ENCODE measurements at places on chromosomes 6 and 20.

GRCh38 chr6:20312606-20313005 is 89.1 kb upstream of the E2F3 start:
- DNase-seq, result no peak

- DNase-seq, result no peak
Observed at GRCh38 chr20:20637998-20638725, 74.3 kb downstream of the RALGAPA2 start.

GRCh38 chr20:57470666-57471495 is 54.1 kb downstream of the CTCFL start:
- no peak for DNase-seq

GRCh38 chr6:144302701-144303372 is 17.7 kb downstream of the UTRN start:
- no peak for DNase-seq

- no peak for DNase-seq
Observed at GRCh38 chr6:109010705-109011102, 83.9 kb downstream of the SESN1 start.

GRCh38 chr20:1324598-1325172 is 4.3 kb downstream of the SDCBP2 start:
- peak; percentile 54 for DNase-seq

GRCh38 chr20:41134362-41135186 is 2.8 kb upstream of the PLCG1 start:
- DNase-seq, result peak; percentile 59

DNA sequence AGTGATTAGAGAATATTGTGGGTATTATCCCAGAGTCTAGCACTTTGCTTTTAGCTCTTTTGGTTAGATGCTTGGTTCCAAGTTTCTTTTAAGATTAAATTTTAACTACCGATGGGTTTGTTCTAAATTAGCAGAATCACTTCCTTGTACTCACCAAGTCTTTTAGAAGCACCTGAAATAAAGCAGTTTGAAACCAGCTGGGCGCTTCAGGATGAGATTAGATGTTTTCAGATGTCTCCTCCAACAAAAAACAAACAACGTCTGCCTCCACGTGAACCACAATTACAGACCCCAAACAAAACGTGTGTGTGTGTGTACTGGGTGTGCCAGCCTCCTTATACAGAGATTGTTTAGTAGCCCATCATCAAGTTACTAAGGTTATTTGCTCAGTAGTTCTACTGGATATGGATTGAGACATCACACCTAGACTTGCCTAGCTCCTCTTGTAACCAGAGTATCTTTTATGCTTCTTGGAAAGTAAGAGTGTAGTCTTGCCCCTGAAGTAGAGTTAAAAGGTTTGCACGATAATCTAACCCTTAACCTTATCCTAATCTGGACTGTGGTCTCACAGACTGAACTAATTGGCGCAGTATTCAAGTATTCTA is 2.3 kb downstream of the DSTN start:
- DNase-seq, result no peak

- no peak for DNase-seq
Observed at GRCh38 chr6:145204301-145204700, 531.0 kb downstream of the EPM2A start.

- no peak for DNase-seq
Observed at GRCh38 chr20:41123631-41124030, 13.7 kb upstream of the PLCG1 start.

GRCh38 chr20:25859649-25860530 is 163.2 kb upstream of the ZNF337 start:
- DNase-seq, result peak; percentile 84

DNA sequence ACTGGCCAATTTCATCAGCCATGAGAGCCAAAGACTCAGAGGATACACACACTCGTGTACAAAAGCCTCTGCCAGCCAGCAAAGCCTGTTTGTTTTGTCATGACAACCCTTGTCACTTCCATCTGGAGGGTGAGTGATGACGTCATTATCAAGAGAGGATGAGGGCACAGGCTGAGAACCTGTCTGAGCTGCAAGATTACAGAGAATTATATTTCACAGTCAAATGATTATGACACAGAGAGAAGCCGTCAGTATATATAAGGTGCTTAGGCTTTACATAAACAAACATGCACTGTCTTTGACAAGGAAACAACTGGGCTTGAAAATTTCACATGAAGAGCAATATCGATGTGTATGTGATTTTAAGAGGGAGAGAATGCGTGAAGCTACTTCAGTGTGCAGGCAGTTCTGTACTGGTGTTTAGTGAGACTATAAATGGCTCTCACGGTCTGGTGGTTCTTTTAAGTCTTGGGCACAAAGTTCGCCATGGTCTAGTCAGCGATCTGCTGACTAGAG is 36.5 kb upstream of the BCLAF1 start:
- DNase-seq, result no peak

- no peak for DNase-seq
Observed at GRCh38 chr20:47576516-47577033, 74.9 kb downstream of the NCOA3 start.

- DNase-seq, result peak; percentile 69
Observed at GRCh38 chr6:99603421-99604165, 3.0 kb upstream of the PRDM13 start.

DNA sequence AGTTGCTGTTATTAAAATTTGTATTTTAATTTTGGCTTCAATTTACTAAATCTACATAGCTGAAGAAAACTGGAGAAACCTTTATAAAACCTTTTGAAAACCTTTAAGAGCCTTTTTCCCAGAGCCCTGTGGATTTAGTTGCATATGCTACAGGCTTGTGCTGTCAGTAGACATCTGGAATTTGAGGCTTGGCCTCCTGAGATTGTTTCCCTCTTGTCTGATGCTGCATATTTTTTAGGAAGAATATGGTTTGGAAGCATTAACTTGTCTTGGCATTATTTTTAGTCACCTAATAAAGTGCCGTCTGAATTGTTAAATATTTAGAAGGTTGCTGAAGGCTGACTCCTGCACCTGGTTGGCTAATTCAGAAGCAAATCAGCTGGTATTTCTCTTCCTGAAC is 369.4 kb downstream of the UTRN start:
- no peak for DNase-seq

- DNase-seq, result no peak
Observed at GRCh38 chr20:44904377-44904776, 5.5 kb upstream of the PABPC1L start.

GRCh38 chr6:163460307-163460782 is 45.8 kb downstream of the QKI start:
- peak; percentile 60 for DNase-seq

DNA sequence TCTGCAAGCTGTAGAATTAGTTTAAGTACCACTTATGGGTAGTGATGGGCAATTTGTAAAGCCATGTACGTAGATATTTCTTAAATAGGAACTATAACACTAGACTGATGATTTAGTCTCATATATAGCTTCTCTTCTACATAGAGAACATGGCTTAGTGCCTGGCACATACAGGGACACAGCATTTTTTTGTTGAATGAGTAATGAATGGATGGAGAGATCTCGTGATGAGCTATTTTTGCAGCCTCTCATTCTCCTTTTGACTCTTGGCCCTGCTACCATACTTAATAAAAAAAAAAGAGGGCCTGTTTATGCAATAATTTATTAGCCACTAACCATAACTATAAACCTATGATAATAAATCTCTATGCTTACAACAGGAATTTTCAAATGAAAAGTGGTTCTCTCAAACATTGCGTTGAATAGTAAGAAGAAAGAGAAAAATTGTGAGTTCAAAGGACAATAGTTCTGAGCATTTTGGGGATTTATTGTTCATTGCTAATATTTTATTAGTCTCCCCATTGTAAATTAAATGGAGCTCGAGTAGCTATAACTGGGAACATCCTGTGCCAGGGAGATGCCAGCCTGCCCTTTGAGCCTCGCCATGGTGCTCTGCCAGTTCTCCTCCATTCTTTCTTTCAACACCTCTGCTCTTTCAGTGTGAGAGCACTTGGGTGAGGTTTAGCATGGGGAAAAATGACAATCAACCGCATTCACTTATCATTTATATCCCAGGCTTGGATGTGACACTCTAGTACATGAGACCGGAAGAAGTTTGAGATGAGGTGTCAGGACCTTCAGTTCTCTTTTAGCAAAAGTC is 14.7 kb upstream of the RCAN2 start:
- DNase-seq, result no peak

DNA sequence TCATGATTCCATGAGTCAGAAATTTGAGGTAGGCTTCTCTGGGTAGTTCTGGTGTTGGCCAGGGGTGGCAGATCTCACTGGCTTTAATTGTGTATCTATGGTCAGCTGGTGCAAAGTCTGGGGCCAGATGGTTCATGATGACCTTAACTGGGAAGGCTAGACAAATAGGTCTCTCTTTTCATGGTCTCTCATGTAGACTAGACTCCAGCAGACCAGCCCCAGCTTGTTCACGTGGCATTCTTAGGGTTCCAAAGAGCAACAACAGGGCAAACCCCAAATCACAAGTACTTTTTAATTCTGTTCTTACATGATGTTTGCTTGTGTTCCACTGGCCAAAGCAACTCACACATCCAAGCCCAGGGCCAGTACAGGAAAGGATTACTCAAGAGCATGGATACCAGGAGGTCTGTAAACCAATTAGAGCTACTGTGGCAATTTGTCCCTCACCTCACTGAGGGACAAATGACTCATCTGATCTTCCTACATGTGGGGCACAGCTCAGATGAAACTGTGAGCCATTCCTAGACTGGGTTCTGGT is 79.5 kb upstream of the PBOV1 start:
- DNase-seq, result no peak

GRCh38 chr20:50189681-50190250 is 864 bp upstream of the CEBPB start:
- DNase-seq, result peak; percentile 62

GRCh38 chr6:153634416-153634815 is 404.6 kb upstream of the OPRM1 start:
- DNase-seq, result no peak

DNA sequence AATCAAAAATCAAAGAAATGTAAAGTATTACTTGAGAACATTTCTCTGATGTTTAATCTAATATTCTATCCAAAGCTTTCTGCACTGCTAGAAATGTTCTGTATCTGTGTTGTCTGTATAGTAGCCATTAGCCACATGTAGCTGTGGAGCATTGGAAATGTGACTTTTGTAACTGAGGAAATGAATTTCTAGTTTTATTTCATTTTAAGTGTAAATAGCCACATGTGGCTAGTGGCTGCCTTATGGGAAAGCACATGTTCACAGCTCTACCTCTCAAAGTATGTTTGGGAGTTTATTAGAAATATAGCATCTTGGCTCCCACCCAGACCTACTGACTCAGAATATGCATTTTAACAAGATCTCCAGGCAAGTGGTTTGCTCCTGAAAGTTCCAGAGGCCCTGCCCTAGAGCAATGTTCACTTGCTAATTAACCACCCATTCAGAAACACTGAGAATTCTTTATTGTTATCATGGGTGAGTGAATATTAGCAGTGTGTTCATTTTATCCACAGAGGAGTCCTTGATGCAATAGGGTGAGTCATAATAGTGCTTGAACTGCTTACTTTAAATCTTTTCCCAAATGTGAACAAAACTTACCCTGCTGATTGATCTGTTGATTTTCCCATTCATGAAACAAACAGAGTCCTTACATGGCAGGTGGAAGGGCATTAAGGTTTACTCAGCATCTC is 282.7 kb downstream of the PLCB1 start:
- DNase-seq, result no peak

DNA sequence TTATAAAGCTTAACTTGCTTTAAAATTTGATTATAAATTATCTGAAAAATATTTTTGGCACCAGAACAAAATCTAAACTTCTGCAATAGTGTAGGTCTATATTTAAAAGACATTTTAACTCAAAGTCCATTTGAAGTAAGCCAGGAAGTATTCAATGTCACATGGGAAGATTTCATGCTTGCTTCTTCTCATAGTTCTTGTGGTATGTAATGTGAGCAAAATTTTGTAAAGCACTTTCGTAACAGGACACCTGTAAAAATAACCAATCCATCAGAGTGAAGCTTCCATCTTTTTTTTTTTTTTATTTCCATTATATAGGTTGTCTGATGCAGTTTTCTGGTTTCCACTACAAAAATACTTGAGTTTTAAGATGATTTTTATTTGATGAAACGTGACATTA is 386.1 kb downstream of the LAMA2 start:
- DNase-seq, result no peak

- no peak for DNase-seq
Observed at GRCh38 chr6:54074578-54075195, 36.6 kb upstream of the MLIP start.

- DNase-seq, result no peak
Observed at GRCh38 chr20:40868551-40869217, 159.9 kb upstream of the TOP1 start.

DNA sequence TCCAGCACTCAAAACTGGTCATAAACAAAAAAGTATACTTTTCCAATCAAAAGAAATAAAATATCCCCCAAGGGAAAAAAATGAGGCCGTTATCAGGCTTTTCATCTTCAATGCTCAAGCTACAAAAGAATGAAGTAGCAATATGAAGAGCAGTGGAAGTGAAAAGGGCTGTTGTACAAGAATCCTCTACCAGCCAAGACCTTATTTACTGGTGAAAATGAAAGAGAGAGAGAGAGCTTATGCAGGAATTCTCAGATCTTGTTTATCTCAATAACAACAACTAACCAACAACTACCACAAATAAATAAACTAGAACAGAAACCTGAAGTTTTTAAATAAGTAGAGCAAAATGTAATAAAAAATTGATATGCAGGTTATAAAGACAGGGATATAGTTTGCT is 400.6 kb downstream of the HDGFL1 start:
- DNase-seq, result no peak

GRCh38 chr6:144585217-144585814 is 300.2 kb downstream of the UTRN start:
- DNase-seq, result no peak

- no peak for DNase-seq
Observed at GRCh38 chr6:86686496-86686895, 250.8 kb upstream of the HTR1E start.

DNA sequence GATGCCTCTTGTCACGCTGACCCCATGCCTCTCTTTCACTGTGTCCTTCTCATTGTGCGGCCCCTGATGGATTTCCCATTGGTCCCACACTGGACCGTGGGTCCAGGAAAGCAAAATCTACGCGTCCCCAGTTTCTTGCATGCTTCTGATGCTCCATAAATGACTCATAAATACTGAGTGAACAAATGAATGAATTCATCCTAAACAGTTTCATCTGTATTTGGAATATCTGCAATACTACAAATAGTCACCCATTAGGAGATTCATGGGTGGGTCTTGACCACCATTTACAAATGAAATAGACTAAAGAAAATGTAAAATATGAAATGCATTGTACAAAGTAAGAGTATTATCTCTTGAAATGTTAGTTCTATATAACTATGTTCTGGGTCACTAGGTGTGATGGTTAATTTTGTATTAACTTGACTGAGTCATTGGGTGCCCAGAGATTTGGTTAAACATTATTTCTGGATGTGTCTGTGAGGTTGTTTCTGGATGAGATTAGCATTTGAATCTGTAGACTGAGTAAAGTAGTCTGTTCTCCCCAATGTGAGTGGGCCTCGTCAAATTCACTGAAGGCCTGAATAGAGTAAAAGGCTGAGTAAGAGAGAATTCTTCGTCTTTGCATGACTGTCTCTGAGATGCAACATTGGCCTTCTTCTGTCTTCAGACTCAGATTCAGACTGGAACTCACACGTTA is 448.7 kb downstream of the PREX1 start:
- no peak for DNase-seq

Data from activated CD8-positive, alpha-beta memory T cell treated with anti-CD3 and anti-CD28 coated beads for 24 hours (primary cell).